ENCODE measurements at places on chromosomes 2 and 18.

DNA sequence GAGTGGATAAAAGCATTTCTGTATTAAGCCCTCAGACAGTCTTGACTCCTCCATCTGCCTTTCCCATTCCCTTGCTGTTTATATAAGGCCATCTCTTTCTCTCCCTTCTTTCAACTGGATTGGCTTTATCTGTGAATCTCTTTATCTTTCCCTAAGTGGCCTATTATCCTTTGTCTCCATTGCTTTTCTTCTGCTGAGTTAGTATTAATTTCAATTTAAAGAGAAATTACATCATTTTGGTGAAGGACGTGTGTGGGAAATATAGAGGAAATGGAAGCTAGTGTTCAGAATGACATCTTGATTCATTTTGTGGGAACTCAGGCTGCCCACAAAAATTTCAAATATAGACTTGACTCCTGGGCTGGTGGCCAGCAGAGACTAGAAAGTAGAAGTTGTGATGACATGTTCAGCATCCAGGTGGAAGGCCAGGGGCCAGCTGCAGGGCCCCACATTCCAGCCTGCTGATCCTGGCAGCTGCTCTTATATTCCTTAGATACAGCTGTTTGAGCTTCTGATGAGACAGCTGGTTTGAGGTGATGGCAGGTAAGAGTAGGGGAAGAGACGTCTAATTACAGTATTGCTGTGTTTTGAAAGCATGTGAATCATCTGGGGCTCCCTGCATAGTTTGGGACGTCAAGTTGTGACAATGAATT is 52.3 kb downstream of the DIS3L2 start:
- DNase-seq, result peak; percentile 93

DNA sequence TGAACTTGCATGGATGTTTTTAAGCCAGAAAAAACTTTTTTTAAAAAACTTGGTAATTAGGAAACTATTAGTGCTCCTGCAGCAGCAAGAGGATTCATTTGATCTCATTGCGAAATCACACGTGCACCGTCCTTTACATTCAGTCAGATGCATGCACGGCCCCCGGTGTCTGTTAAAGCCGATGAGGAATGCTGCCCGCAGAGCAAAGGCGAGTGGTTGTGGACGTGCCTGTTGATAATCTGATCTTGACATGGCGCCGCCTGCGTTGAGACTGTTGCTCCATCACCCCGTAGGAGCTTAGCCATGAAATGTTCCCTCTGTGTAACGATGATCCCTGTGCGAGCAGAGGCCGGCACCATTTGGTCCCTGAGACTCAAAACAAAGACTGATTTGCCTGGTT is 300.0 kb downstream of the GBX2 start:
- no peak for DNase-seq

- DNase-seq, result no peak
Measured at GRCh38 chr2:217999595-217999959, 3.2 kb downstream of the TNS1 start.

GRCh38 chr2:189719571-189719970 is 43.0 kb downstream of the OSGEPL1 start:
- DNase-seq, result no peak

Measured in fibroblast of skin of left biceps (primary cell).